ENCODE measurements at places on chromosomes 7 and 10. TPM values are rescaled to one million over a fixed set of nuclear protein-coding genes. Genes with fewer than 3 reads are reported as not detected.

The BMPER gene
- total RNA-seq: 0.37 TPM

The TDRD1 gene
- total RNA-seq: not detected

The ADRB1 gene
- 1.1 TPM for total RNA-seq

The NCF1 gene
- total RNA-seq: not detected

The SEMA4G gene
- total RNA-seq: 2.4 TPM
